Activated CD4-positive, CD25-positive, alpha-beta regulatory T cell treated with anti-CD3 and anti-CD28 coated beads, Interleukin-2, amount 50 U/mL, for 24 hours (primary cell): ENCODE measurements at places on chromosomes 12 and 14.

DNA sequence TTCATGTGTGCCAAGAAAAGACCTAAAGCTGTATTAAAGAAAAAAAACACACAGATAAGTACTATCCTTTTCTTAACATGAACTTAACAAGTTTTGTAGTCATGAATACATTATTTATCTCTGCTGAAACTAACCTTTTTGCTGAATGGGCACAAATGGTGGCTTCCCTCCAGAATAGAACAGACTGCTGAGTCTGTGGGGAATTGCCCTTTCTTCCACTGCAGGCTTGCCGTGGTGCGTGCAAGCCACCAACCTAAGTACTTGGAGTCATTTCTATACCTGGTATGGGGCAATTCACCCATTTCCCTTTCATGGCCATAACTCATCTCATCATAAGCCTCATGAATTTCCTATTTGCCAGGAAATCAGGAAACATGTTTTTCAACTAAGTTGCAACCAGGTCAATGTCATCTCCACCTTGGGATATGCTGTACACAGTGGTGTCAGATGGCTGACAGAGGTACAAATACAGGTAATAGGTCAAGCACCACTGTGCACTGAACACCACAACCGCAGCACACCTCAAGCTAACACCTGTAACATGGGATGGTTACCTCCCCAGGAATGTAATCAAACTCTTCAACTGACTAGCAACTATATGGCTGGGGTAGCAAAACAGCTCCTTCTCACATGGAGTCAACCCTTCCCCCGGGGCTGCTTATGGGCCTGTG lies 49.9 kb downstream of the CATSPERB start:
- ATAC-seq, result no peak

- peak; percentile 68 for ATAC-seq
These were observed at the start of gene ITGB7 for GRCh38 chr12:53207042-53207441. Gene ITGB7, minus strand, starts transcription at chr12:53207251. Its CDS starts 6,808 bp downstream, at chr12:53200443.

DNA sequence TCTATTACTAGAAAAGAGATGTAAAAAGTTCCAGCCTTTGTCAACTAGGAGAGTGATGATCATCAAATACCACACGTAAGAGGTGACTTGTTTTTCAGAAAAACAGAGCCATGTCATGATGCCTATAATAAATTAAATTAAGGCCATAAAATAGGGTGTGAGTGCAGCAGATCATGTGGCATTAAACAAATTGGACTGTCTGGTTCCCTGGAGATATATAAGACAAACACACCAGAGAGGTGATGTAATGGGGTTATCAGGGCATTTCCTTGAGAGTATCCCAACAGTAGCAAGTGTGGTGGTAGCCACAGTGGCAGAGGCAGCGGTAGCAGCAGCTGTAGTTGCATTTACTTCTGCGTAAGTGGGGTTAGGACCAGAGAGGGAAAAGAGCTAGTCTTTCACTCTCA lies 14.6 kb upstream of the GALNT6 start:
- no peak for ATAC-seq

DNA sequence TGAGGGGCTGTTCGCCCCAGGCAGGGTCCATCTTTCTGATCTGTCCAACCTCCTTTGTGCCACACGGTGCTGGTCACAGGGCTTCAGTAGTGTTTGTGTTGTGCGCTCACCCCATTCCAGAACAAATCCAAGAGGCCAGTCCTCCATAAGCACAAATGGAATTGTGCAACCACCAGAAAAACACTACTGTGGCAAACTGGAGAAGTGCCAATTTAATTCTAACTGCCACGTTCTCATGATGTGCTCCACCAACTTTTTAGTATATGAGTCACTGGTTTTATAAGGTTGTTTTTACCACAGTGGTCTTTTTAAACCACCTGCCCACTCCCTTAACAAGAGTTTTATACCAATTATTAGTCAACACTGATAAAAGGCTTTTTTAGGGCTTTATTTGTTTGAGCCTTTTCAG lies 380.2 kb downstream of the NAV3 start:
- ATAC-seq, result no peak

- ATAC-seq, result peak; percentile 43
These were observed 64.5 kb downstream of the CRADD start for GRCh38 chr12:93741659-93742109.

DNA sequence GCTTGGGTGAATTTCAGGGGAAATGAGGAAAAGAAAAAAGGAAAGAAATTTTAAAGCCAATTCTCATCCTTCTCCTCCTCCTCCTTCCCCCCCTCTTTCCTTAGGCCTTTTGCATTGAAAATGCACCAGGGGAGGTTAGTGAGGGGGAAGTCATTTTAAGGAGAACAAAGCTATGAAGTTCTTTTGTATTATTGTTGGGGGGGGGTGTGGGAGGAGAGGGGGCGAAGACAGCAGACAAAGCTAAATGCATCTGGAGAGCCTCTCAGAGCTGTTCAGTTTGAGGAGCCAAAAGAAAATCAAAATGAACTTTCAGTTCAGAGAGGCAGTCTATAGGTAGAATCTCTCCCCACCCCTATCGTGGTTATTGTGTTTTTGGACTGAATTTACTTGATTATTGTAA lies 1.9 kb downstream of the HOXC4 start:
- ATAC-seq, result no peak

GRCh38 chr14:88044776-88045446 lies 40.0 kb downstream of the GPR65 start:
- ATAC-seq, result peak; percentile 80

DNA sequence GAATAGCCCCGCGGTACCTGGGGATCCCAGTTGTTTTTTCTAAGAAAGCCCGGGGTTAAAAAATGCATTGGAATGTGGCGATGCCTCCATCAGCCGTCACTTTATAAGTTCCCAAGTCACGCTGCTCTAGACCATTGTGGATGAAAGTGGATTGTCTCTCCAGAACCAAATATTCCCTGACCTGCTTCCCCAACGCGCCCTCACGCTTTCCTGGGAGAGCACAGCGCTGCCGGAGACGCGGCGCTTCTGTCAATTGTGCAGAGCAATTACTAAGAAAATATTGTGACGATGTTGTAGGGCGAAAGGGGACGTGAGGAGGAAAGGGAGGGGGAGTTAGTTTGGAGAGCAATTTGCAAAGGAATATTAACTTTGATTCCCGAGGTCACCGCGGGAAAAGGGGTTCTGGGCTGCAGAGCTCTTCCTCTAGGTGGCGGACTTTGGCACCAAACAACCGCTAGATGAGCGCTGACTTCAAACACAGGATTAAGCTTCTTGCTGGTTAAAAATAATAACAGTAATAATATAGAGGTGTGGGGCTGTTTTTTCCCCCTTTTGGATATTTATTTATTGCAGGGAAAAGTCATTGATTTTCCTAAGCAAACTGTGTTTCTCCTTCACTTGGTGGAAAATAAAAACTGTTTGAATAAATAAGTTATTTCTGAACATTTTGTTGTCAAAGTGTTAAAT lies 9.6 kb upstream of the FOXG1 start:
- ATAC-seq, result no peak

DNA sequence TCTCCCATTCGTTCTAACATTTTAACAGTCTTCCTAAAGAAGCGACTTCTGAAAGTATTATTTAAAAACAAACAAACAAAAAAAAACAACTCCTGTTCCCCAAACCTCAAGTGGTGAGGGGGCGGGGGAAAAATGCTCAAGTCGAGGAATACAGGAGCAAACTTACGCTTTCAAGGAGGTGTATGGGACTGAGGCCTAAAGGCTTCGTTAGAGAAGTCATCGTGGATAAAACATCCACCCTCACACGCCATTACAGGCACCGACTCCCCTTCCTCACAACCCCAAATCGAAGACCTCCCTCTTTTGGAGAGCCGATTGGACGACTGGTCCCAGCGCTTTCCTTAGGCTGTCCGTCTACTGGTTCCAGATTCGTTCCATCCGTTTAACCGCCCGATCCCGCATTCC lies 693 bp downstream of the CBX5 start:
- no peak for ATAC-seq

DNA sequence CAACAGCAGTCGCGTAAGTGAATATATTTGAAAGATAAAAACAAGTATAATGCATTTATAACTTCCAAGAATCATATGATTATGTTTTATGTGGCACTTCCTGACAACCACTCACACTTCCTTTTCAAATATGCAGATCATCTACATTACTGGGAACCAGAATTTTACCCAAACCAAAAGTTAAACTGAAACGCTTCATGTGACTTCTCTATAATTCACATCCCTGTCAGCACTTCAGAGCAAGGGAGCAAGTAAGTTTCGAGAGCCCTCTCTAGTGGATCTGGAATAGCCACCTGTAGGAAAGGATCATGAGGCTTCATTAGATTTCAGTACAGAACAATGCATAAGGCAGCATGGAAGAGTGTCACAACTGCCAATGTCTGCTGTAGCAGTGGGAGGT lies 13.7 kb upstream of the ALX1 start:
- no peak for ATAC-seq

DNA sequence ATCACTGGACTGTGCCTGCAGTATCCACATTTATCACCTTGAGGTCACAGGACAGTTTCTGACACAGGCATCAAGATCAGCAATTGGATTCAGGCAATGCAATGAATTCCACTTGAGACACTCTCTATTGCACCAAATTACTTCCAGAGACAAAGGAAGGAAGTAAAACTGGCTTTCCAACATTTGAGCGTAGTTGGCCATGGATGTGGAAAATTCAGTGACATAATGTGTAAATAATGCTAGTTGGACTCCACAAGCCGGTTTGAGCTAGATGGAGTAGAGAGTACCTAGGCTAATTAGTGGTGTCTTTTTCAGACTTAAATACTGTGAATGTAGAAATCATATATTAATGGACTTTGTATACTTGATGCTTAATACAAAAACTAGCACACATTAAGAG lies 168.3 kb upstream of the SYT1 start:
- ATAC-seq, result no peak

GRCh38 chr12:124938587-124938986 lies 24.1 kb upstream of the UBC start:
- ATAC-seq, result no peak

- ATAC-seq, result no peak
These were observed 1014.8 kb upstream of the FBXO33 start for GRCh38 chr14:40447017-40447416.

- ATAC-seq, result no peak
These were observed 1.6 kb downstream of the LRRC74A start for GRCh38 chr14:76827696-76828296.

DNA sequence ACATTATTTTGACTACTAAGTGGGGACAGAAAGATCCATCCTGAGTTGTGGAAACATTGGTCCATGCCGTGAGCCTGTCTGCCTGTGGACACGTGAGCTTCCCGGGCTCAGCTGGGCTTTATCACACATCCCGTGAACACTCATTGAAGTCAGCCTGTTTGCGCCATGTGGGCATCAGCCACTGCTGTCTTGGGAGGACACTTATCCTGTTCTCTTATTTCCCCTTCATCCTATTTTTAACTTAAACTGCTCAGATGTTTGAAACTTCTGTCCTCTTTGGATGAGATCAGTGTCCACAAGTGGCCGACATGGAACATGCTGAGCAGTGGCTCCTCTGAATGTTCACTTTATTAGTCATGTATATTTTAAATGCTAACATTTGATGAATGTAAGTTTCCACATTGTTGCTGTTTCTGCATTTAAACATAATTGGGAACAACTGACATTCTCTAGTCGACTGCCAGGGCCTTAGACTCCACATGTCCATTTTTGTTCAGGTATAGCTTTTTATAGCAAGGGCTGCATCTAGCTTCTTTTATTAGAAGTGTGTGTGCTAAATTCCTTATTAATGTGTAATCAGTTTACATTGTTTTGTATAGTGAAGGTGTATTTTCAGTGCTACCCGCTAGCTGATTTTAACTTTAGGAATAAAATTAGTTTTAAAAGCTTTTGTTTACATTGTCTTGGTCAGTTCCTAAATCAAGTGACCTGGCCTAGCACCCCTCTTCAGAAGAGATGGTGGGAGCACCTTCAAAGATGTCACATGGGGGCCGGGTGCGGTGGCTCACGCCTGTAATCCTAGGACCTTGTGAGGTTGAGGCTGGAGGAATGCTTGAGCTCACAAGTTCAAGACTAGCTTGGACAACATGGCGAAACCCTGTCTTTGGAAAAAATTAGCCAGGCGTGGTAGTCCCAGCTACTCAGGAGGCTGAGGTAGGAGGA lies 24.0 kb downstream of the RNF34 start:
- no peak for ATAC-seq

DNA sequence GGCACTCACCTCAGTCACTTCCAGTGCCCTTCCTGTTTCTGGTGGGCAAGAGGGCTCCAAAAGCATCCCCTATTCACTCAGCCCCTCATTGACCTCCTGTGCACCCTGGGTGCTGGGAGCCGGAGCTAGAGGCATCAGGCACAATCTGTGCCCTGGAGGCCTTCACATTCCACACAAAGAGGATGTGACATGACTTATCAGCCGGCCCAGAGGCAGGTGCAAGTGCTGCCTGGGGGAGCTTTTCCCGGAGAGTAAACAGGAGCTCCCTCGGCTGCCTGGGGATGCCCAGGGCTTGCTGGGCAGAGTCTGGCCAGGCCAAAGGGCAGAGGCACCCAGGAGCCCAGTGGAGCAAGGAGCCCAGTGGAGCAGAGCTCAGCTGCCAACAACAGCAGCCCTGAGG lies 64.5 kb downstream of the BCL11B start:
- no peak for ATAC-seq

GRCh38 chr12:69733638-69734037 lies 5.0 kb upstream of the RAB3IP start:
- no peak for ATAC-seq

GRCh38 chr12:39780411-39780912 lies 160.9 kb upstream of the ABCD2 start:
- ATAC-seq, result no peak

- ATAC-seq, result no peak
These were observed 64.5 kb downstream of the AACS start for GRCh38 chr12:125129591-125130255.

GRCh38 chr12:5014269-5014668 lies 29.4 kb upstream of the KCNA5 start:
- ATAC-seq, result no peak

- ATAC-seq, result no peak
These were observed 84.7 kb downstream of the GPATCH2L start for GRCh38 chr14:76236172-76237130.

DNA sequence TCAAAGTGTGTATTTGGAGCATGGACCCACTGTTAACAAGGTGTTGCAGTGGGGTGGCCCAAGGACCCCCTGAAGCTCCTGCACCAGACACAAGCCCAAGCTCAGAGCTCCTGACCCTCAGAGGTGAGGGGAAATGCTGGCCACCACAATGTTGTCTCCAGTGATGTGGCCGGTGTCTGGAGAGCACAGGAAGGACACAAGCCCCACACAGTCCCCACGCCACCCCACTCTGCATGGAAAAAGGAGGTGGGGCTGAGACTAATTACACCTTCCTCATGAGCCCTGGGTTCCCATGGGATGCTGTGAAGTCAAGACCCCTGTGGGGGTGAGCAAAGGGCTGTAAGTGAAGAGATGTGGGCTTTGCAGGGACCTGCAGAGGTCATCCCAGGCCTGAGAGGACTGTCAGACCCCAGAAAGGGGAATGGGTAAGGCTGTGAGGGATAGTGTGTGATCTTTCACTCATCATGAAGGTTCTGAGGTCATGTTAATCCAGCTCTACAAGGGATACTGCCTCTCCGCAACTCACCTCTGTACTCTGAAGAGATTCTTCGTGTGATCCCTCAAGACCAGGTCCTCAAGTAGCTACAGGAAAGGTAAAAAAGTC lies 136.3 kb upstream of the DHRS4 start:
- no peak for ATAC-seq

GRCh38 chr12:91133871-91134270 lies 22.6 kb upstream of the LUM start:
- no peak for ATAC-seq
